ENCODE measurements at places on chromosomes 16 and 17. TPM values are rescaled to one million over a fixed set of nuclear protein-coding genes. Genes with fewer than 3 reads are reported as not detected.

Gene SGCA
- 3.4 TPM for polyA plus RNA-seq

DNA sequence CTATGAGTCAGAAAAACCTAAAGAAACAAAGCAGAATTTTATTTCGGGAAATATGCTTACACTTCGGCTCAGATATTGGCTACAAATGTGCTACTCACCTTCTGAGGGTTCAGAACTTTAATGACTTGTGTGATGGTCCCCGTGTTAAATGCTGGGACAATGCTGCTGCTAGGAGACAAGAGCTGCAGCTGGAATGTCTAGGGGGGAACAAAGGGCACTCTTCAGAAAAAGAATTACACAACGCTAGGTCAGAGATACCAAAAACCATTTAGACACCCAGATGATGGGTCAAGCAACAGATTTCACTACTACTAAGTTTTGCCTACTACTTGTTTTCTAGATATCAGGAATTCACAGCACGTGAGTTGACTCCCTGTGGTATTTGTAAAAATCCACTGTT, 10.0 kb upstream of the PHLPP2 start:
- no peak overlapping the region for H3K27ac ChIP-seq
- H3K36me3 ChIP-seq: no peaks in the 10 kb centered on the region
- DNase-seq: no peak
- no peaks in the 10 kb centered on the region for H3K4me1 ChIP-seq
- H3K27me3 ChIP-seq: no peaks in the 10 kb centered on the region

- no peaks in the 10 kb centered on the region for H3K27me3 ChIP-seq
- H3K27ac ChIP-seq: no peak overlapping the region
- H3K36me3 ChIP-seq: no peaks in the 10 kb centered on the region
- no peak for DNase-seq
- no peaks in the 10 kb centered on the region for H3K4me1 ChIP-seq
- H3K4me3 ChIP-seq: no peak overlapping the region
These were observed 59.2 kb downstream of the MRM3 start for GRCh38 chr17:841313-841712.

DNA sequence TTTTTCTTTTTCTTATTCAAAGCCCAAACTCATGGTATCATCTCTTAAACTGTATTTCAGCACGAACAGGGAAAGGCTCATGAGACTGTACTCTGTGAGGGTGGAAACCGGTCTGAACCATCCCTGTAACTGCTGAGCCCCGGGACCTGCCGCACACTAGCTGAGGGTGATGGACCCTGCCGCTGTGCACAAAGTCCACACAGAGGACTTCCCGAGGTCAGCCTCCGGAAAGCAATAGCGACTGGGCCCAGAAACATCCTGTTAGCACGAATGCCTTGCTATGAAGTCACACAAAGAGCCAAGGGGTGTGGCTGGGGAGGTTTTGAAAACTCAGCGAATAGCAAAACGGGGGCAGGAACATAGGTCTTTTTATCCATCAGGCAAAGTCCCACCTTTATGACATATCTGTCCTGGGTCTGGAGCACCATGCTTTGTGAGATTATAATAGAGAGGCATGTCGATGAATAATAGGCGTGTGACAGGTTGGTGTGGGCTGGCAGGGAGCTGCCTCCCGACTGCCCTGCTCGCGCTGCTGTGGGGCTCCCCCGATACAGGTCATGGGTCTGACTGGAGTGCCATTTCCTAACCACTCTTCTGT, 33.4 kb downstream of the CDK5R1 start:
- no peak overlapping the region for H3K27ac ChIP-seq
- H3K27me3 ChIP-seq: no peaks in the 10 kb centered on the region
- H3K4me3 ChIP-seq: peak overlapping the region; percentile 47
- no peak for DNase-seq

GRCh38 chr16:55372792-55373488, 48.9 kb downstream of the IRX6 start:
- no peaks in the 10 kb centered on the region for H3K36me3 ChIP-seq
- no peaks in the 10 kb centered on the region for H3K4me1 ChIP-seq
- no peaks in the 10 kb centered on the region for H3K27me3 ChIP-seq

Data from ovary (tissue), 10 donors.